CD4-positive, alpha-beta T cell treated with Interleukin-4 for 1 hour (primary cell): ENCODE measurements at places on chromosomes 13 and 19.

DNA sequence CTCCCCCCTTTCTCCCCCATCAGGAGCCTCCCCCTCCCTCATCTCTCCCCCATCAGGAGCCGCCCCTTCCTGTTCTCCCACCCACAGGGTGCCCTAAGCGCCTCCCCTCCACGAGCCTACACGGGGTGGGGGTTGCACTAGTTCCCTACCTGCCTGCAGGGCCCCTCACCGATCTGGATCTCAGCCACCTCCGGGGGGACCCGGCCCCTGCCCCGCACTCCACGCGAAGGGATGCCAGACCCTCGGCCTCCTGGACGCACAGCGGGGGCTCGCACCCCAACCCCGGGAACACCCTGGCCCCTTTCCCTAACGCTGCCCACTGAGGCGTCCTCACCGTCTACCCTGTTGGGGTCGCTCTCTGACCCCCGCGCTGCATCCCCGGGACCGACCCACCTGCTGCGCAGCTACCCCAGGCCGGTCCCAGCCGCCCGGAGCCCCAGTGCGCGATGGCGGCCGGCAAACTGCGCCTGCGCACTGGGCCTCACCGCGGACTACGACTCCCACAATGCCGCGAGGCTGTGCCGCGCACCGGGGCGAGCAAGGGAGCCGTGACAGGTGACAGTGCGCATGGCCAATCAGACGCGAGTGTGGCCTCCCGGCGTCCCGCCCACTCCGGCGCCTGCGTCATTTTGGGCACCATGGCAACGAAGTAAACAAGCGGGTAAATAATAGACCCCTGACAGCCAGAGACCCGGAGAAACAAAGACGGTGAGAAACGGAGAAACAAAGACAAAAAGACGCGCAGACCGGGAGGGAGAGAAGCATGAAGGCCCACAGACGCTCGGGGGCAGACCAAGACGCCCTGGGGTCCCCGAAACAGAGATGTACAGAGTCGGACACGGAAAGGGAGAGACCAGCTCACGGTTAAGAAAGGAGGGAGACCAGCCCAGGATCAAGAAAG is at the start of gene ZSCAN18:
ZSCAN18 (minus strand) TSS at position 451 of the 901 bp plus-strand sequence. CDS start 7,964 bp downstream, outside the sequence.
- DNase-seq: peak; percentile 99

GRCh38 chr13:87999240-87999700 is 328.1 kb downstream of the SLITRK5 start:
- no peak for DNase-seq

DNA sequence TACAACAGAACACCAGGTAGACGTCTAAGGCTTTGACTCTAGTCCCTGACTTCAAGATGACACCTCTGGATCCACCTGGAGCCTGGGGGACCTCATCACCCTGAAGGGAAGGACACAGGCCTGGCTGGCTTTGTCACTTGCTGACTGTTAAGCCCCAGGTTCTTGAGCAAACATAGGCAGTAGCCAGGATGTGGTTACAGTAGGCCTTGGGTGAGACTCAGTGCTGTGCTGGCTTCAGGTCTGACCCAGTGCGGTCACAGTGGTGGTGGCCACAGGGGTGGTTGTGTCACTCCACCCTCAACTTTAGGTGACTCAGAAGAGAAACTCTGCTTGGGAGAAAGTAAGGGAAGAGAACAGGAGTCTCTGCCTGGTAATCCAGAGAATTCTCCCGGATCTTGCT is 497.8 kb downstream of the UQCRFS1 start:
- no peak for DNase-seq

GRCh38 chr13:109784590-109785140 is 1.7 kb downstream of the IRS2 start:
- DNase-seq: peak; percentile 67

- DNase-seq: peak; percentile 81
These were observed 659 bp downstream of the ERF start for GRCh38 chr19:42254089-42254849.
